ENCODE measurements at places on chromosomes 5 and 9. TPM values are rescaled to one million over a fixed set of nuclear protein-coding genes. Genes with fewer than 3 reads are reported as not detected.
A peak's percentile ranks its signal among the peaks of the same experiment; 100 is the strongest.

DNA sequence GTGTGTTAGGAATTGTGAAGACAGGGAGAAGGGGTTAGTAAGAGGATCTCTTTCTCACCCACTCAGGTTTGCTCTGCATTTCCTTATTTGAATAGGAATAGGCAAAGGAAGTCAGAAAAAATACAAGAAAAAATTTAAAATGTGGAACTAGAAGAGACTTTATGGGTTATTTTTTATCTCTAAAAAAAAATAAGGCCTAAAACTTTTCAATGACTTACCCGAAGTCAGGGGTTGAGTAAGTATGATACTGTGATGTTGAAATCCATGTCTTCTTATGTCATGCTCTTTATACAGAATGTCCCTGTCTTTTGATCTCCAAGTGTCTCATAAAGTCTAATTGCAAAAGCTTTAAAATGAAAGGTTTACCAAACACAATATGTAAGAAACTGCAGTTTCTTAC, 148.3 kb upstream of the PIK3R1 start:
- peak; percentile 30 for DNase-seq
- H3K27ac ChIP-seq = no peak overlapping the region
- H3K36me3 ChIP-seq = no peaks in the 10 kb centered on the region
- no peaks in the 10 kb centered on the region for H3K4me1 ChIP-seq
- no peak overlapping the region for H3K4me3 ChIP-seq

GRCh38 chr9:73152543-73152844, 829 bp downstream of the ANXA1 start:
- peak overlapping the region; percentile 85 for H3K4me3 ChIP-seq
- no peaks in the 10 kb centered on the region for H3K27me3 ChIP-seq

- peaks cover 2% of the 10 kb centered on the region for H3K4me1 ChIP-seq
- no peaks in the 10 kb centered on the region for H3K36me3 ChIP-seq
- no peak overlapping the region for H3K27ac ChIP-seq
- H3K4me3 ChIP-seq = no peak overlapping the region
- H3K27me3 ChIP-seq = no peaks in the 10 kb centered on the region
Measured at GRCh38 chr5:59711310-59711709, 182.2 kb downstream of the PDE4D start.

DNA sequence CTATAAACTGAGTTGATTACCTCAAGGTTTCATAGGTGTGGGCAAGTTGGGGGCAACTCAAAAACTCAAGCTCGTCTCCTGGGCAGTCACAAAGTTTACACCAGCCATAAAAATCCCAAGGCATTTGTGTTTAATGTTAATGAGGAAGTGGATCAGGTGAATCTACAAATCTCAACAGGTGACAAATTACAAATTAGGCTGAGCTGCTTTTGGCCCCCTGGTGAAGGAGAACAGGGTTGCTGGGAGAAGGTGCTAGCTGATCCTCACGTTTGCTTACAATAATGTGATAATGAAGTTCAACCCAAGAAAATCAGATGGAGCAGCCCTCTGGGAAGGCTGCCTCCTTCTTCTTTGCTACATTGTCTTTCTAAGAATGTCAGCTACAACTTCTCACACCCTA, 488.4 kb upstream of the DMAC1 start:
- no peak overlapping the region for H3K27ac ChIP-seq
- no peaks in the 10 kb centered on the region for H3K4me1 ChIP-seq
- no peak overlapping the region for H3K4me3 ChIP-seq
- no peak for DNase-seq
- H3K27me3 ChIP-seq = no peaks in the 10 kb centered on the region

The PRDM9 gene
- not detected for polyA plus RNA-seq

DNA sequence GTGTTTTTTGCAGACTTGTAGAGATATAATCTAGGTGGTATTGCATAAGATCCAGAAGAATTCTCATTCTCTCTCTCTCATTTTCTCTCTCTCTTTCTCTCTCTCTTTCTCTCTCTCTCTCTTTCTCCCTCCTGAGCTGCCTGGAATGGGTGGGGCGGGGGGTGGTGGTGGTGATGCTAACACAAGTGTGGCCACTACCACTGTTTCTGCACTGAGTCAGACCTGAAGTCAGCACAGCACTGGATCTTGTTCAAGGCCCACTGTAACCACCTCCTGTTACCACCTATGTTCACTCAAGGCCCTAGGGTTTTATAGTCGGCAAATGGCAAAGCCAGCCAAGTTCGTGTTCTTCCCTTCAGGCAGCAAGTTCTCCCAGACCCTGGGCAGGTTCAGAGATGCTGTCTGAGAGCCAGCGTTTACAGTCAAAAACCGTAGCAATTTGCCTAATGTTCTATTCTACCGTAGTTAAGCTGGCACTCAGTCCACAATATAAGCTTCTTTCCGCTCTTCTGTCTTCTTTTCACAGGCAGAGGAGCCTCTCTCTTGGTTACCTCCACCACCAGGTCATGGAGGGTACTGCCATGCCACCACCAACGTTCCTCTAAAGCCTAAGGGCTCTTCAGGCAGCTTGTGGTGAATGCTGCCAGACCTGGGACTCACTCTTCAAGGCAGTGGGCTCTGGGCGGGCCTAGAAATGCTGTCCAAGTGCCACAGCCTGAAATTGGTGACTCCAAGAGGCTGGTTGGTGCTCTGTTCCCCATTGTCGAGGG, 235.7 kb upstream of the PRR16 start:
- DNase-seq = no peak
- no peaks in the 10 kb centered on the region for H3K4me1 ChIP-seq
- H3K27ac ChIP-seq = no peak overlapping the region
- H3K27me3 ChIP-seq = no peaks in the 10 kb centered on the region

- peak; percentile 44 for DNase-seq
- no peaks in the 10 kb centered on the region for H3K27me3 ChIP-seq
- H3K4me3 ChIP-seq = no peak overlapping the region
- no peaks in the 10 kb centered on the region for H3K36me3 ChIP-seq
Measured at GRCh38 chr5:53130266-53130665, 20.7 kb upstream of the MOCS2 start.

The STOM gene
- 536 TPM for polyA plus RNA-seq

The GNAQ gene
- 63.8 TPM for polyA plus RNA-seq

DNA sequence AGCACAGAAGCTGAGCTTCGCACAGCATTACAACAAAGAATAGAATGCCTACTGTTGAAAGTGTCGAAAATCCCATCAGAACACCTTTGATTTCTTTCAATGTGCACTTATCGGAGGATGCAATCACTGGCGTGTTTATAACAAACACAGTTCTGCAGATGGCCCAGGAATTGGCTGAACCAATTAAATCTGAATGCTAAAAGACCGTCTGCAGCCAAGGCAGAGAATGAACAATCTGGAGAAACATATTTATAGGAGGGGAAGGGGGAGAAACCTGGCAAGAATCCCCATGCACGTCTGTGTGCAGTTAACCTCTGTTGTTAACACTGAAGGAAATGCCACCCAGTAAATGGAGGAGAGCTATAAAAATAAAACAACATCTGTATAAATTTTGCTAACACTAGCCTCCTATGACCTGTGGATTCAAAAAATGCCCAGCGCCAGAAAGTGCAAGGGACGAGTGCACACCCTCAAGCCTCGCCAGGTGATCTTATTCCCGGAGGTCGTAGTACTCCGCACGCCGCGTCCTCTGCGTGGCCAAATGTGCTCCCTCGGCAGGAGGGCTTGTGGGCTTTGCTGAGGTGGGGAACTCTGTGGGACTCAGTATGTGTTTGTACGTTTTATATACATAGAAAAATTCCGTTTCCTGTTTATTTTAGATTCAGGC, 56.8 kb downstream of the PTCH1 start:
- no peak overlapping the region for H3K27ac ChIP-seq
- peaks cover 3% of the 10 kb centered on the region for H3K36me3 ChIP-seq
- no peaks in the 10 kb centered on the region for H3K27me3 ChIP-seq
- no peak overlapping the region for H3K4me3 ChIP-seq
- H3K4me1 ChIP-seq = peaks cover 26% of the 10 kb centered on the region

GRCh38 chr5:97365163-97365845, 182.3 kb upstream of the RIOK2 start:
- no peaks in the 10 kb centered on the region for H3K36me3 ChIP-seq
- no peak overlapping the region for H3K4me3 ChIP-seq
- no peak for DNase-seq
- H3K27ac ChIP-seq = no peak overlapping the region

The CDH10 gene
- polyA plus RNA-seq = not detected

DNA sequence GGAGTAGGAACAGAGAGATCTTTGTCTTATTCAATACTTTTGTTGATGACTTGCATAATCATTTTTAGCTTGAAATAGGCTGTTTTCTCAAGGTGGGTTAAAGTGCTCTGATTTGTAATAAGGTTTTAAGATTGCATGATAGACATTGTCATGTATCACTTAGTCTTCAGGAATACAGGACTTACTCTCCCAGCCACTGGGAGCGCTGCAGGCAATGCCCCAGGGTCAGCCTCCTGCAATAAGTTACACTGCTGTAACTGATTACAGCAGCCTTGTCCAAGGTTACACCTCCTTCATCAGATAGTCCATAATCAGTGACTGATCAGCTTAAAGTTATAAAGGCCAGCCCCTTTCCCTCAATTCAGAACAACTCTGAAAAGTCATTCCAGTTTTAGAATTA, 218.6 kb downstream of the ESM1 start:
- no peaks in the 10 kb centered on the region for H3K36me3 ChIP-seq
- DNase-seq = no peak
- peaks cover 1% of the 10 kb centered on the region for H3K4me1 ChIP-seq
- no peak overlapping the region for H3K4me3 ChIP-seq
- no peaks in the 10 kb centered on the region for H3K27me3 ChIP-seq

DNA sequence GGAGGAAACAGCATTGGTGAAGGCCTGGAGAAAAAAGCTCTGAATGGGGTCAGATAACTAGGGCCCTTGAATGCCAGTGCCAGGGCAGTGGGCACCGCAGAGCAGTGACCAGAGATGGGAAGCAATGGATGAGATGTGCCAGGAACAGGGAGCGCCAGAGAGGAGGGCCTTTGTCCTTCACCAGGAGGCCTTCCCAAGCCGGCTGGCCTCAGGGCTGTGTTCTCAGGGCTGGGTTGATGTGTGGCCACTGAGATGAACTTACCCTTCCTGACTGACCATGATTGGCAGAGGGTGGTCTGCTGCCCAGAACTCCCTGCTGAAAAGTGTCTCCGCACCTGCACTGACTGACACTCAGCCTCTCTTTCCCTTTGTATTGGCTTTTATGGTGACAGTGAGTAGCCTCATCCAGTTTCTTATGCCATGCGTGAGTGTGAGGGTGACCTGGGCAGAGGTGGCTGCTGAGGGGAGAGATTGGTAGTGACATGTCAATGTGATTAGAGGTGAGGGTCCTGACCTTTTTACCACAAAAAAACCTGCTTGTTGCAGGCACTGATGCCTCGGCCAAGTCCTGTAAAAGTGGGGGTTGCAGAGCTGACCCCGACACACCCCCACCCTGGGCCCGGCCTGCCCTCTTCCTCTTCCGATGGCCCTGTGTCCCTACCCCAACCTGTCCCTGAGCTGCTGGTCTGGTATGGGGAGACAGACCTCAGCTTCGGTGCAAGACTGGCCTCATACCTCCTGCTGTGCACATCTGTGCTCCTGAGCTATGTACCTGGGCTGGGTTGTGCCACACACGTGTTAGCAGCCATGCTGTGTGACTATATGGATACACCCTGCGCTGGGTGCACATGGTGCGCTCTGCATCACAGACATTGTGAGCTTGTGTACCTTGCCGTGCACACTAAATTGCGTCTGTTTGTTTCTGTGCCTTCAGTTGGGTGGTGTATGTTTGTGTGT, 57.1 kb upstream of the PSD2 start:
- no peak for DNase-seq
- H3K27ac ChIP-seq = no peak overlapping the region
- no peaks in the 10 kb centered on the region for H3K27me3 ChIP-seq
- no peak overlapping the region for H3K4me3 ChIP-seq
- no peaks in the 10 kb centered on the region for H3K4me1 ChIP-seq

DNA sequence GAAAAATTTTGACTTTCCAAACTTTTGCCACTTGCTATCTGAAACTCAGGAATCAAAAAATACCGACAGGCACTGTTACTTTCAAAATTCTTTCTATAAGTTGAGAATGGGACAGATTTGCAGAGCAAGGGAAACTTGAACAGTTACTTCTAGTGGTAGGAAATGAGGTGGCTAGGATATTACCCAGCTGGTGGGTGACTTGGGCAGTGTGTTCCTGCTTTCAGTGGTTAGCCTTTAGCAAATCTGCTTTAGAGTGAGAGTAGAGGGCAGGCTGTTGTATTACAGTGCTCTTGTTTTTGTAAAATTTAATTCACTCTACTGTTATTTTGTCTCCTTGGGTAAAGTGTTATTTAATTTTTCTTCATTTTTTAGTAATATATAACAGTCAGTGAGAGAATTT, 40.2 kb upstream of the ROPN1L start:
- peaks cover 2% of the 10 kb centered on the region for H3K4me1 ChIP-seq
- no peak overlapping the region for H3K4me3 ChIP-seq
- peaks cover 16% of the 10 kb centered on the region for H3K36me3 ChIP-seq
- peak; percentile 84 for DNase-seq
- no peak overlapping the region for H3K27ac ChIP-seq
- H3K27me3 ChIP-seq = no peaks in the 10 kb centered on the region

GRCh38 chr9:6605202-6605601, 40.3 kb downstream of the GLDC start:
- no peak for DNase-seq
- H3K36me3 ChIP-seq = no peaks in the 10 kb centered on the region
- H3K27ac ChIP-seq = no peak overlapping the region
- no peaks in the 10 kb centered on the region for H3K4me1 ChIP-seq
- no peaks in the 10 kb centered on the region for H3K27me3 ChIP-seq

The CYLC2 gene
- not detected for polyA plus RNA-seq

DNA sequence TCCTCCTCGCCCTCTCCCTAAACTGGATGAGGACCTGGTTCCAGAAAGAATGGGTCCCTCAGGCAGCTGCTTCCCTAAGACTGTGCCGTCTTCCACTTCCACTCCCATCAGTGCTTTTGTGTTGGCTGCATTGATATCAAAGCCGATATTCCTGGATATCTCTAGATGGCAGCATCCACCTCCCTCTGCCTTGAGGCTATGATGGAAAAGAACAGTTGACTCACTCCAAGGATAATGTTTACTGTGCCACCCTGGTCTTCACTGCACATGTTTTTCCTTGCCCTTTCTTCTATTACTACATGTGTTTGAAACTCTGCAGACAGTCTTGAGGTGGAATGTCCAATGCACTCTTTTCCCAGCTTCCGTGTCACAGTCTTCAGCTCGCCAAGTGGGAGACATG, 211.6 kb downstream of the MAST4 start:
- no peaks in the 10 kb centered on the region for H3K4me1 ChIP-seq
- no peaks in the 10 kb centered on the region for H3K27me3 ChIP-seq
- no peak overlapping the region for H3K4me3 ChIP-seq
- no peaks in the 10 kb centered on the region for H3K36me3 ChIP-seq
- peak; percentile 75 for DNase-seq
